ENCODE measurements at places on chromosomes 6 and 20.

- DNase-seq, result no peak
Measured at GRCh38 chr20:19079536-19080299, 132.7 kb upstream of the SLC24A3 start.

GRCh38 chr6:117985916-117986315 is 78.9 kb downstream of the SLC35F1 start:
- DNase-seq, result no peak

GRCh38 chr6:105015482-105015881 is 58.6 kb downstream of the LIN28B start:
- DNase-seq, result no peak

GRCh38 chr6:114407426-114408035 is 64.7 kb upstream of the HS3ST5 start:
- DNase-seq, result no peak

- DNase-seq, result peak; percentile 36
Measured at GRCh38 chr20:33862709-33863403, 51.7 kb downstream of the CHMP4B start.

GRCh38 chr6:90484903-90485302 is 102.0 kb downstream of the MAP3K7 start:
- DNase-seq, result no peak

DNA sequence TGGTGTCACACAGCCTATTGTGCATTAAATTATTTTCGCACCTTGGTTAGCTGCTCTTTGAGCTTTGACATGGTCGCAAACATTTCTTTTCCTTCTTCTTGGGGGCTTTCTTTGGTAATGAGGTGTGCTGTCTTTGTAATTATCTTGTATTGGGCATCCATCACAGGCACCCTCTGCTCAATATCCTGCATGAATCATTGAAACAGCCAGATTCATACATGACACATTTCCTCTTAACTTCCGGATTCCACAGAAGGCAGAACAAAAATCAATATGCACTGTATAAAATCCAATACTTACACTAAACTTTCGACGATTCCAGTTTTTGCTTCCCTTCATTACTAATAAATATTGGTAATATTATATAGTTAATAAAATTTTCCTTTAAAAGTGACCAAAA is 175.6 kb downstream of the SYNE1 start:
- no peak for DNase-seq

DNA sequence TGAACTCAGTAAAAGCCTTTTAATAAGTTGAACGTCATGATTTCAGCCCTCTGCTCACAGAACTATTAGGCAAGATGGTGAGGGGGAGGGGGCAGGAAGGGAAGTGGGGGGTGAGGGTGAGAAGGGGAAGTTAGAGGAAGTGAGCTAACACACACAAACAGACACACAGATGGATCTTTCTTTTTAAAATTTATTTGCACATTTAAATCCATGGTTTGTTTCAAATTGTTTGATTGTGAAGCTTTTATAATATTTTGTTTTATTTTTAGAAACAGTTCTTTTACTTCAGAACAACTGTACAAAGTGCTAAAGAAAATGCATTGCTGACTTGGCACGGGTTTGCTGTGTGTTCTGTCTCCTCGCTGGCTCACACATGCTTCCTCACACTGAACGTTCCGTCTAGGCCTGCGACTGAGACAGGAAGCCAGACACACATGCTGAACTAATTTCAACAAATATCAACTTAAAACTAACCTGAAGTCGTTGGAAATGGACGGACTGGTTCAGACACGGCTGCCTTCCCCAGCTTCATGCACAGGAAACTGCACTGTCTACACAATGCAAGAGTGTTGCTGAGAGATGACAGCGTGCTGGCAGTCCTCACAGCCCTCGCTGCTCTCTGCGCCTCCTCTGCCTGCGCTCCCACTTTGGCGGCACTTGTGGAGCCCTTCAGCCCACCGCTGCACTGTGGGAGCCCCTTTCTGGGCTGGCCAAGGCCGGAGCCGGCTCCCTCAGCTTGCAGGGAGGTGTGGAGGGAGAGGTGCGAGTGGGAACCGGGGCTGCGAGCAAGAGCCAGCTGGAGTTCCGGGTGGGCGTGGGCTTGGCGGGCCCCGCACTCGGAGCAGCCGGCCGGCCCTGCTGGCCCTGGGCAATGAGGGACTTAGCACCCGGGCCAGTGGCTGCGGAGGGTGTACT is 8.1 kb upstream of the ZBP1 start:
- no peak for DNase-seq

DNA sequence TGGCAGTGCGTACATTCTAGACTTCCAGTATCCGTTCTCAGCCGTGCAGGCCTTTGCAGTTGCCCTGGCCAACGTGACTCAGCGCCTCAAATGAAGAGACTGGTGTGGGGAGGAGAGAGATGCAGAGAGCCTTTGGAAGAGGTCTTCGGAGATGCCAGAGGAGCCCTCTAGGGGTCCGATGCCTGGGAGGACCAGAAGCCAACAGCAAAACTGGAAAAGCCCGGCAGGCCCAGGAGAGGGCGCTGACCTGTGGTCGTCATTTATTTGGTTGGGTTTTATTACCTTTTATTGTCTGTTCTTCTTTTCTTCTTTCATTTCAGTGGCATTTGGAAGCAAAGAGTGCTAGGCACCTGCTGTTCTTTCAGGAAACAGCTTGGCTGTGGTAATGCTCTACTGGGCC is 53.3 kb upstream of the TMEM181 start:
- no peak for DNase-seq

- DNase-seq, result no peak
Measured at GRCh38 chr20:20820104-20820503, 107.7 kb upstream of the RALGAPA2 start.

DNA sequence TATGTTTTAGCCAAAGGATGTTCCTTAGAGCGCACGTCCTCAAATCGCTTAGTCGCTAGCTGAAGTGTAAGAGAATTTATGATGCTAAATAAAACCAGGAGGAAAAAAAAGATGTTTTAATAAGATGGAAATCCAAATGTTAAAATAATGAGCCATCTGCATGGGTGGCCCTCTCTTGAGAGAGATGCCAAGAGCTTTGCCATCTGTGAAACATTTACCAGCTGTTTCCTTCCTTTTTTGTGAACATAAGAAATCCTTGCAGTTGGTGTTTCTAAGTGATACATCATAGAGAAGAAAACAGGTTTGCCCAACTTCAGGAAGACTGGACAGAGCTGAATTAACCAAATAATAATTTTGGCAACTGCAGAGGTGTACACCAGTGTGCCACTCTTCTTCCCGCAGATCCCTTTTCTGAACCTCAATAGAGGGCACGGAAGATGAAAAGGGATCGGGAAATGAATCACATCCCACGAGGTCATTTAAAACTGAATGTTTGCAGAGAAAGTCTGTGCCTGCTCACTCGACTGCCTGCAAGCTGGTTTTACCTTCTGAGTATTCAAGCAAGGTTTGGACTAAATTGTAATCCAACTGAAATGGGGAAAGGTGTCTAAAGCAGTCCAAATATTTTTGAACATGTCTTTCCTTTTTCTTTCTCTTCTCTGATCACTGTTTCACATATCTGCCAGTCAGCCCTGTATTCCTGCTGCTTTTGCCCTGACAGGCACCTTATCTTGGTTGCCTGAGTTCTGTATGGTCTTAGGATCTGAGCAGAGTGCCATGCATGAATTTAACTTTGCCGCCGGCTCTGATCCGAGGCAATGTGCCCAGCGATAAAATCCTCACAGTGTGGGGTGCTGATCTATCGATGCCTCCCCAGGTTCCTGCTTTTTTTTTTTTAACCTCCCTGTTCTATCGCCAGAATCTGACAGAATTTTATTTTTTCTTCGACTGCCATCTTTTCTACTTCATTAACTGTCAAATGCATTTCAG is 35.5 kb upstream of the TSHZ2 start:
- no peak for DNase-seq

- DNase-seq, result no peak
Measured at GRCh38 chr6:2596222-2596621, 154.5 kb downstream of the MYLK4 start.

GRCh38 chr20:57800791-57801430 is 91.1 kb upstream of the PMEPA1 start:
- no peak for DNase-seq

DNA sequence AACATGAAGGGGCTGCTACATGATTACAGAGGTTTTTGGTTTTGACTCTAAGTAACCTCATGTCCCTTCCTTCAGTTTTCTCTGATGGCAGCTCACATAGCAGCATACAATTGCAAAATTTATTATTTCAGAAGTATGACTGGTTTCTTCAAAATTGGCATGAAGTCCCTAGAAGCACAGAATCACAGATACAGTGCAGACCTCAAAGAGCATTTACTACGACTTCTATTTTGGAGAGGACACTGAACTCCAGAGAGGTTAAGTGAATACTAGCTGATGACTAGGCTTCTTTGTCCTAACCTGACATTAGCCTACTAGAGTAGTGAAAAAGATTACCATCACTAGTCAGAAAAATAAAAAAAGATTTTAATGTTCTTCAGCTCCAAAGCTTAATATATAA is 664.3 kb downstream of the RFPL4B start:
- DNase-seq, result no peak

- DNase-seq, result no peak
Measured at GRCh38 chr6:20892365-20892764, 358.1 kb downstream of the CDKAL1 start.

GRCh38 chr6:41022294-41022693 is 16.7 kb downstream of the UNC5CL start:
- no peak for DNase-seq

GRCh38 chr6:36302227-36302976 is 32.5 kb downstream of the PNPLA1 start:
- DNase-seq, result peak; percentile 69

- DNase-seq, result no peak
Measured at GRCh38 chr6:132511831-132512220, 1.1 kb downstream of the STX7 start.

DNA sequence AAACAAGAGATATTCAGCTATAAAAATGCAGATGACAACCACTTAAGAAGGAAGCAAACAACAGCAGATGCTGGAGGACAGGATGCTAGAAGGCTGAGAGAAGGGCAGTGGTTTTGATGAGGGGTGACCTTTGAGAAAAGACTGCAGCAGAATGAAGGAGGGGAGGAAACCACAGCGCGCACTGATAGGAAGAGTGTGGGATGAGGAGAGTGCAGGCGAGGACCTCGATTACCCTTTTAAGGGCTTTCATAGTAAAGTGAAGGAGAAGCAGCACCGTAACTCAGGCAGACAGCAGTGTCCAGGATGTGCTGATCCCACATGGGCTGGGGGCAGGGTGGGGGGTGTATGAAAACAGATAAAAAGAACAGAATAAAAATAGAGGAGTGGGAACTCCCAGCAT is 19.2 kb downstream of the ZBTB2 start:
- no peak for DNase-seq

DNA sequence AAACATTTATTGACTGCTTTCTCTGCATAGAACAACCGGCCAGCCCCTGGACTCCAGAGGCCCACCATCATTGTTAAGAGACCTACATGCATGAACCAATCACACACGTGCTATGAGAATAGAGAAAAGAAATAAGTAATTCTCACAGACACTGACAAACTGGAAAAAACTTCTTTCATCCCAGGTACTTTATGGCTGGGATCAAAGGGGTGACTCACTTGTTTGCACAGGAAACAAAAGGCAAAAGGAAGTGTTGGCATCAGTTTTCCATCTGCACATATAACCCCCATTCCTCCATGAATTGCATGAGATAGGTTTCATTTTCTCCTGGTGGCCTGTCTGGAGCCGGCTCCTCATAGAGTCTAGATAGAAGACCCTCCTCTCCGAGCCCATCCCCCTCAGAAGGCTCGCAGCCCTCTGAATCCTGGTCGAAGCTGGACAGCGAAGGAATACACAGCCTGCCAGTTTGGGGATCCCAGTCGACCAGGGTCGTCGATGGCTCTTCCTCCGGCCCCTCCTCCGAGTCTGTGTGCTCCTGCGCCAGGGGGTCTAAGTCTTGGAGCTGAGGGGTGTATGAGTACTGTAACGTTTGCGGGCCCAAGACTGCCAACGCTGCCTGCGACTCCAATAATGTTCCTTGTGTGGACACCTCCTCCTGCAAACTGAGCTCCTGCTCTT is 43.3 kb downstream of the IL20RA start:
- DNase-seq, result no peak

GRCh38 chr6:41428996-41429421 is 93.6 kb downstream of the NCR2 start:
- DNase-seq, result peak; percentile 5

DNA sequence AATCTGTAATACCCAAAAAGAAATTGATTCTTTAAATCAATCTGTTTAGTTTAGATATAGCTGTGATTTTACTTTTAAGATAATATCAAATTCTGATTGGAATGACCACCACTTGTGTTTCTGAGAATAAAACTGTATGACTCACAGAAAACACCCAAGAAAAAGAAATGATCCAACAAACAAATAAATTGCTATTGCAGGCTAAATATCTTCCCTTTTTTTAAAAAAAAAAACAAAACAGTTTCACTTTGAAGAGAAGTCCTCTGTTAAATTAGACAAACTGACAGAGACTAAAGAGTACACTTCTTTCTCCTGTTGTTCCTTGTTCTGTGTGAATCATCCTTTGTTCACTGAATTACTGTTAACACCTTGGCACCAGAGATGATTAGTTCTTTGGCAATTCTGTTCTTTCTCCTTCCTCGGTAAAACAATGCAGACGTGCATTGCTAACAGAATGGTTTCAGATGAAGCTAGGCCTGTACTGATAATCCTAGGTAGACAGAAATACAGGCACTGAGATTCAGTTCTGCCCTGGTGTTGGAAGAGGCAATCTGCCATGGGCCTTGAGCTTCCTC is 895.2 kb upstream of the CITED2 start:
- no peak for DNase-seq

DNA sequence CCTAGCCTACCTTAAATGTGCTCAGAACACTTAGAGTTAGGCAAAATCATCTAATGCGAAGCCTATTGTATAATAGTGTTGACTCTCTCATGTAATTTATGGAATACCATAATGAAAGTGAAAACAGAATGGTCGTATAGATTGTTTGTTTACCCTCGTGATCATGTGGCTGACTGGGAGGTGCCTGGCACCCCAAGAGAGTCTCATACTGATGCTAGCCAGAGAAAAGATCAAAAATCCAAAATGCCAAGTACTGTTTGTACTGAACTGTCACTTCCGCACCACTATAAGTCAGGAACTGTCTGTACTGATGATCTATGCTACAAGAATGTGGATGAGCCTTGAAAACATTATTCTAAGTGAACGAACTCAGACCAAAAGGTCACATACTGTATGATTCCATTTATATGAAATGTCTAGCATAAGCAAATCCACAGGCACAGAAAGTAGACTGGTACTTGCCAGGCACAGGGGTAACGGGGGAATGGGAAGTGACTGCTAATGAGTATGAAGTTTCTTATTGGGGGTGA is 22.4 kb downstream of the ZMYND8 start:
- DNase-seq, result peak; percentile 98

DNA sequence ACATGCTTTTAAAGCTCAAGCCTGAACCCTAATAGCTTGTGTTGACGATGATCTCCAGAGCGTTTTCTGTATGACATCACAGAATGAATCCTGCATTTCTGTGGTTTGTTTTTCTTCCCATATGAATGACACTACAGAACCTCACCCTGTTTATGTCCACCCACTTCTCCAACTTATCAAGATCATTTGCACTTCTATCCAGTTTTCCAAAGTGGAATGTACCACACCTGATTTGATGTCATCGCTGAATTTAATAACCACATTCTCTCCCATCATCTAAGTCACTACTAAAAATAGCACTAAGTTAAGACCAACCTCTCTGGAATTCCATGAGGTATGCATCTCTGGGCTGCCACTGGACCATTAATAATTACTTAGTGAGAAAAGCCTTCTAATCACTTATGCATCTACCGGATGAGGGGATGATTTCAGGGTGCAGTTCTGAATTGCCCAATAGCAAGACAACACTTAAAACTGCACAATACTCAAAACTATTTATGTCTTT is 33.3 kb upstream of the CITED2 start:
- DNase-seq, result peak; percentile 98
